H4 (cell line): ENCODE measurements at places on chromosomes 7 and 10.

DNA sequence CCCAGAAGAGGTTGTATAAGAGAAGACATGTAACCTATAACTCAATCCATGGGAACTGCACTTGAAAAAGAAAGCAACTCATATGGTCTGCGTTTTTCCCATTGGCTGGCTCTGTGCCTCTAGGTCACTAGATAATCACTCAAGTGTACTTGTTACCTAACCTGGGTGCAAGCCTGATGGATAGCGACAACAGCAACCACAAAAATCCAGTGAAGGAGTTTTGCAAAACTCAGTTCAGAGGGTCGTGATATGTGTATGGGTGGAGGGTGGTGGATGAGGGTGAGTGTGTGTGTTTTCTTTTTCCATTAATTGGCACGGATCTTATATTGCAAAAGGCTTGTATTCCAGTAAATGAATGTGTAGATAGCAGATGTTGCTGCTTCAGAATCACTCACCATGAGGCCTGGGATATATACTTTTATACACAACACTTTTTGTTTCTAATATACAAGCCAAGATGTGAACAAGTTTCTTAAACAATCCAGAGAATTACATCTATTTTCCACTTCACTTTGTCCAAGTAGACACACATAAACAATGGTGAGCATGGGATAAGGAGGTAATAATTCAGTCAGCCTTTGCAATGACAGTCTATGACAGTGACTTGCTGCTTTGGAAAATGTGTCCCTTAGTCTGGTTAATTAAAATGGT lies 286.9 kb upstream of the DKK1 start:
- DNase-seq: no peak

DNA sequence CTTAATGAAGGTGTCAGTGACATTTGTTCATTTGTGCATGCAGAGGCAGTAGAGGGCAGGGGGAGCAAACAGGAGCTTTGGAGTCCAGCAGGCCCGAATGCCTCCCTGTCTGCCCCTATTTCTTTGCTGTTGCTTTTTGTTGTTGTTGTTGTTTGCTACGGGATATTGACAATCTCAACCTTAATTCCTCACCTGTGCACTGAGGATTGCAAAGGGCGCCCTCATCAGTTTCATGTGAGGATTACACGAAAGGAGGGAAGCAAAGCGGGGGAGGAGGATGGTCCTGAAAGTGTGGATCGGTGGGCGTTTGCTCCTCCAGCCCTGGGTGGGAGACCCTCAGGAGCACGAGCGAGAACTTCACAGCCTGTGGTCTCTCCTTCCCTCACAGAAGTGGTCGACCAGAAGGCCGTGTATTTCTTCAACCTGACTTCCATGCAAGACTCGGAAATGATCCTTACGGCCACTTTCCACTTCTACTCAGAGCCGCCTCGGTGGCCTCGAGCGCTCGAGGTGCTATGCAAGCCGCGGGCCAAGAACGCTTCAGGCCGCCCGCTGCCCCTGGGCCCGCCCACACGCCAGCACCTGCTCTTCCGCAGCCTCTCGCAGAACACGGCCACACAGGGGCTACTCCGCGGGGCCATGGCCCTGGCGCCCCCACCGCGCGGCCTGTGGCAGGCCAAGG lies 9.6 kb downstream of the GDF10 start:
- DNase-seq: no peak

DNA sequence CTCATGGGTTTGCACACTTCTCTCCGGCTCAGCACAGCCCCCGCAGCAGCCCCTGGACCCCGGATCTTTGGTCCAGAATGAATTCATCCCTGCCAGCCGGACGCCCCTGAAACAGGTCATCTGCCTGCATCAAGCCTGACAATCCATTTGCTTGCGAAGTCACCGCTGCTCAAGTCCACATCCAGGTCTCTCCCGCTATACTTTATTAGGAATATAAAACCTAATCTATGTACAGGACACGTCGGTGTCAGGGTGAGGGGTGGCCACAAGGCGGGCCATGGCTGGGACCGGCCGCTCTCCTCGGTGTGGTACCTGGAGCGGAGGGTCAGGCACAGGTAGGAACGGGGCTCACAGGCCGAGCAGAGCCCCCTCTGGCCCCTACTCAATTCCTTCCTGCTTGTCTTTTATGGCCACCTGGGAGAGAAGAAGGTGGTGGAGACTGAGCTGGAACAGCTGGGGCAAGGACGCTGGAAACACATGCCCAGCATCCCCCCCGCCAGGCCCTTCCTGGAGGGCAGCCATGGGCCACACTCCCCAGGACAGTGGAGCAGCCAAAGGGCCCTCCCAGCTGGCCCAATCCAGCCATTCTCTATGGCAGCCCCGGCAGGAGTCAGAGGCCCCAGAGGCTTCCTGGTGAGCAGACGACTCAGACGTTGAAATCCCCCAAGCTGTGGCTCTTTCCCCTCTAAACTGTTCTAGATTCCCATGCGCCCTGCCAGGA lies 5.3 kb downstream of the POLR2J start:
- no peak for DNase-seq

GRCh38 chr10:33215154-33215553 lies 119.3 kb downstream of the NRP1 start:
- no peak for DNase-seq

DNA sequence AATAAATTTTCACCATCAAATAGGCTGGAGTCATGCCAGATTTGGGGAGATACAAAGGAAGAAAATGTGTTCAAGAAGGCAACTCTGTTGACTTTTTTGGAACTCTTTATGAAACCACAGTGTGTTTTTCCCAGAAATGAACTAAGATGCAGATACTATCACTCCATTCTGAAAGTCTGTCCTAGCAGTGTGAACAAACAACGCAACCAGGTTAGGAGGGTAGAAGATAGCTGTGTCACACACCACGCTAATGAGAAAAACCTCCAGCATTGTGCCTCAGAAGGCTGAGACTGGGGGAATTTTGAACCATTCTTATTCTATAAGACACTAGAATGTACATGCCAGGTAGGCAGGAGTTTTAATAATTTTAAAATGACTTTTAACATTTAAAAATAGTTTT lies 15.9 kb upstream of the ATP6V0A4 start:
- DNase-seq: no peak

DNA sequence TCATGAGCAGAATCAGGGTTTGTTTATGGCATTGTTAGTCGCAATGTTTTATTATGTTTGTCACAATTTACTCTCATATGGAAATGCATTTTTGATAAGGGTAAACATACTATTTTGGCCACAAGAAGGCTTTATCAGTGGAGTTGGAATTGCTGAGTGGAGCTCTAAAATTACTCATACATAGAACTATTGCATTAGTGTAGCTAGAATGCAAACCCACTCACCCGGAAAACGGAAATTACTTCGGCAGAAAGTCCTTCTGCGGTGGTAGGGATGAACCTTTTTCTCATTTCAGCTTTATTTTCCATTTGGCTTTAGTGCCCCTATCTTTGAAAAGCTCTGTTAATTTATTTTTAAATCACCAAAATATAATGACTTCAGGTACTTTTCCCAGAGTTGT lies 42.8 kb upstream of the NPY start:
- peak; percentile 34 for DNase-seq

DNA sequence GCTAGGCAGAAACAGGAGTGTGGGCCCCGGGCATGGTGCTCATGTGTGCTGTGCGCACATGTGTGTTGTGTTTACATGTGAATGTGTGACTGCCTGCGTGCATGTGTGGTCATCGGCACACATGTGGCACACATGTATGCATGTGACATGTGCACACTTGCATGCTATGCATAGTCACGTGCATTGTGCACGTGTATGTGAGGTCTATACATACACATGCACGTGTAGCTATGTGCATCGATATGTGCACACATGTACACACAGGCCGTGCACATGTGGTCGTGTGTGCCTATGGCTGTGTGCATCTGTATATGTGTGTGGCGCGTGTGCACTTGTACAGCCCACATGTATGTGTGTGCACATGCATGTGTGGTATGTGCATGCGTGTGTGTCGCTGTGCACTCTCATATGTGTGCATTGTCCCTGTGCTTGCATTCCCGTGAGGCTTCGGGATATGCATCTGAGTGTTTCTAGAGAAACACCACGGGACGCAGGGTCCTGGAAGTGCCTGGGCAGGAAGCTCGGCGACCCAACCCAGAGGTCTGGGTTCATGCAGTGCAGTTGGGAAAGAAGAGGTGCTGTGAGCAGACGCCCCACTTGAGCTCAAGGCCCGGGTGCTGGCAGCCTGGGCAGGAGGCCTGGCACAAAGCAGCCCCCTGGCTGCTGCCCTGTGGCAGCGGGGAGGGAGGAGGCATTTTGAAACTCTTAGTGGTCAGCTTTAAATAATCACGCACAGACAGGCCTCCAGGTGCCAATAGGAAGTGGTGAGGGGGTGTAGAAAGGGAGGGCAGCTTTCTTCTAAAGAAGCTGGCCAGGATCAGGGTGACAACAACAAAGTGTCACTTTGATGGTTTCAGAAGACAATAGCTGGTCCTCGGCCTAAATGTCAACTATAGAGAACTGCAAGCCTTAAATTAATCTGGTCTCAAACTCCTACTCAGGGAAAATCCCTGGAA lies 410.0 kb upstream of the MGMT start:
- DNase-seq: no peak

DNA sequence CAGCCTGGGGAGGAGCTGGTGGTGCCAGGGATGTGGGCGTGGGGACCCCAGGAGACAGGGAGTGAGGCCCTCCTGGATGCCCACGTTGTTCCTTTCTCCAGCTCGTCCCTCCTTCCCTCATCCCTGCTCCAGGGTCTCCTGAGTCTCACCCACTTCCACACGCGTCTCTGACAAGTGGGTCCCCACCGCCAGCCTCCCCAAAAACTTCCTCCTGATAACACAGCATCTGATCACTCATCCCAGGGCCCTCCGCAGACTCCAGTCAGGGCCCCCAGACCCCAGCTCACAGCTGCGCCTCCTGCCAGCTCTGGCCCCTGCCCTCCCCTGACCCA lies 60.6 kb upstream of the INPP5A start:
- no peak for DNase-seq
